ENCODE measurements at places on chromosomes 1 and 21.

DNA sequence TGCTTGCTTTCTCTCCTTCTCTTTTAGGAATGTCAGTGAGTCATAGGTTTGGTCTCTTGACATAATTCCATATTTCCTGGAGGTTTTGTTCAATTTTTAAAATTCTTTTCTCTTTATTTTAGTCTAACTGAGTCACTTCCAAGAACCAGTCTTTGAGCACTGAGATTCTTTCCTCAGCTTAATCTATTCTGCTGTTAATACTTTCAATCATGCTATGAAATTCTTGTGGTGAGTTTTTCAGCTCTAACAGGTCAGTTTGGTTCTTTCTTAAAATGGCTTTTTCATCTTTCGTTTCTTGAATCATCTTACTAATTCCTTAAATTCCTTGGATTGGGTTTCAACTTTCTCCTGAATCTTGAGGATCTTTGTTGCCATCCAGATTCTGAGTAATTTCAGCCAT lies 321.0 kb downstream of the PTBP2 start:
- DNase-seq = no peak

GRCh38 chr1:54012863-54013262 lies 5.1 kb downstream of the LDLRAD1 start:
- peak; percentile 38 for DNase-seq

- DNase-seq = no peak
Measured at GRCh38 chr1:206793620-206794019, 21.3 kb upstream of the IL10 start.

GRCh38 chr1:232413674-232414073 lies 216.3 kb downstream of the SIPA1L2 start:
- DNase-seq = no peak

DNA sequence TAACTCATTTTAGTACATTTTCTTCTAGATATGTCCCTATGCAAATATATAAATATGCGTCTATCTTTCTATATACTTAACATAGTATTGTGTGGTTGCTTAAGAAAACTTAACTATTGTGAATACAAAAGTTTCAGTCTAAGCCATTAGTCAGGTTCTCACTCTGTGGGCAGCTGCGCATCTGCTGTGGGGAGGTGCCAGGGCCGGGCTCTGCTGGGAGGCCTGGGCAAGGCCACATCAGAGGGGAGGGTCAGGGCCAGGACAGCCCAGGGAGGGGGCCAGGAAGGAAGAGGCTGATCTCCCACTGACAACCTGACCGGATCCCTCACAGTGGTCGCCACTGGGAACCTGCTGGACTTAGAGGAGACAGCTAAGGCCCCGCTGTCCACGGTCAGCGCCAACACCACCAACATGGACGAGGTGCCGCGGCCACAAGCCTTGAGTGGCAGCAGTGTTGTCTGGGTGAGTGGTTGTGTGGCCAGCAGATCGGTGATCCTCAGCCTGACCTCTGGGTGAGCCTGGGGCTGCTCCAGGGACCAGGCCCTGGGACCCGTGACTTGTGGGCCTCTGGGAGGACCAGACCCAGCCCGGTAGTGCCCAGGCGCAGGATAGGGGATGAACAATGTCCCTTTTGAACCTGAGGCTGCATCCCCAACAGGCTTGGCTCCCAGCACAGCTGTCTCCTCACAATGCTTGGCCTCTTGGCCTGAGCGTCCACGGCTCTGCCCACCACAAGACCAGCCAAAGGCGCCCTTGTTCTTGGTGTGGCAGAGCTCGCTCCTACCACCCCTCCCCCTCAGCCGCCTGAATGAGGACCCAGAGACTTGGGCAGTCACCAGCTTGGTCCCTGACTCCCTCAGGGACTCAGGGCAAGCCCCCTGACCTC lies 20.2 kb downstream of the LDLRAP1 start:
- no peak for DNase-seq

DNA sequence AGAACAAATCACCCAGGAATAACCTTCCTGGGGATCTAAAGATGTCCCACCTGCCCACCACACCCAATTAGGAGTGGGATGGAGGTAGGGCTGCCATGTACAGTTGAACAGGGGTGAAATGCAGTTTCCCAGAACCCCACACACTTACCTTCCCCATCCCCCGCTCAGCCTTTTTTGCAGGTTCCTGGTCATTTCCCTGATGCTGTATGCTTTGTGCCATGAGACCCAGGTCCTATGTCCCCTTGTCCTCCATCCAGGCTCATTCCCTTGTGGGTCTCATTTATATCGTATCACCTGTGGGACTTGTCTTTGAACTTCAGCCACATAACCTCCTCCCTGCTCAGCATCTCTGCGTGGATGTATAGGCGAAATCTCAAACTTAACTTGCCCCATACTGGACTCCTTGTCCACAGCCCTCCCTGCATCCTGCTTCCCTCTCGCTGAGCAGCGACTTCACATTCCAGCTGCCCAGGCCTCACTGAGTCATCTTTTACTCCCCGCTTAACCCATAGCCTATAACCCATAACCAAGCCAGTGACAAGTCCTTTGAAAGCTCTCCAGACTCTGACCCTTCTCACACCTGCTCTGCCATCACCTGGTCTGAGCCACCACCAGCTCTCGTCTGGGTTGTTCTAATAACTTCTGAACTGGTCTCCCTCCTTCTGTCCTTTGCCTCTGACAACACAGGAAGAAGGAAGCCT lies 4.7 kb downstream of the LDLRAD2 start:
- peak; percentile 89 for DNase-seq

GRCh38 chr1:200380589-200381021 lies 29.2 kb downstream of the ZNF281 start:
- peak; percentile 22 for DNase-seq

- DNase-seq = no peak
Measured at GRCh38 chr1:45518910-45519309, 2.8 kb downstream of the PRDX1 start.

DNA sequence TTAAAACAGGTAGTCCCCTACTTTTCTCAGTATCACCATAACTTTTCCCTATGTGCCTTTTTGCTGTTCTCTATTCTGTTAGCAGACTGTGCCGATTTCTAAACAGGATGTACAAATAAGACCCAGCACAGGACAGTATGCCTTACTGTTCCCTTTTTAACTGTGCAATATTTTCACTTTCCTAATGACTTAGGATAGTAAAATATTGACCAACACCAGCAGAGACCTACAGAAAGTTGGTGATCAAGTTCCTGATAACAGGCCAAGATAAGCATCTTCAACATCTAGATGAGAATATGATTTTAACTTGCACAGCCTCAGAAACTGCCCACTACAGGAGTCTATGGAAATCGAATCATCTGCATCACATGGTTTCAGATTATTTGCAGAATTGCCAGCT lies 42.0 kb downstream of the ADSS2 start:
- DNase-seq = no peak

GRCh38 chr21:36478207-36478701 lies 1.7 kb downstream of the CLDN14 start:
- no peak for DNase-seq

GRCh38 chr1:218739426-218739825 lies 394.3 kb downstream of the TGFB2 start:
- no peak for DNase-seq

- no peak for DNase-seq
Measured at GRCh38 chr1:9345922-9346321, 53.2 kb downstream of the SPSB1 start.

- no peak for DNase-seq
Measured at GRCh38 chr1:29094954-29095353, 28.7 kb downstream of the TMEM200B start.

DNA sequence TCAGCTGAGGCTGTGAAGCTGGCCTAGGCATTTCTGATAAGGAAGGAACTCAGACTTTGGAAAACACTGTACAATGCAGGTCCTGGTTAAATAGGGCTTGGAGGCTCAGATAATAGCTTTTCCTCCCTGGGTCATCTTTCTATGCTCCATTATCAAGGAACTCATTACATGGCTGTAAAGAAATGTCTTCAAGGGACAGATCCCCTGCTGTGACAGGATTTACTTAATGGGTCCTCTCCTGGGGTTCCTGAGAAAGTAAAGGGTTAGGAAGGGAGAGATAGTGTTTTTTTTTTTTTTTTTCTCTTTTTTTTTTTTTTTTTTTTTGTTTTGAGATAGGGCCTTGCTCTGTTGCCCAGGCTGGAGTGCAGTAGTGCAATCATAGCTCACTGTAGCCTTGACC lies 14.1 kb upstream of the SVBP start:
- no peak for DNase-seq

GRCh38 chr1:90780981-90781380 lies 63.9 kb upstream of the BARHL2 start:
- no peak for DNase-seq

GRCh38 chr21:31136891-31137290 lies 98.6 kb upstream of the KRTAP19-8 start:
- DNase-seq = no peak

GRCh38 chr1:1629430-1630190 lies 2.4 kb upstream of the MMP23B start:
- DNase-seq = no peak

DNA sequence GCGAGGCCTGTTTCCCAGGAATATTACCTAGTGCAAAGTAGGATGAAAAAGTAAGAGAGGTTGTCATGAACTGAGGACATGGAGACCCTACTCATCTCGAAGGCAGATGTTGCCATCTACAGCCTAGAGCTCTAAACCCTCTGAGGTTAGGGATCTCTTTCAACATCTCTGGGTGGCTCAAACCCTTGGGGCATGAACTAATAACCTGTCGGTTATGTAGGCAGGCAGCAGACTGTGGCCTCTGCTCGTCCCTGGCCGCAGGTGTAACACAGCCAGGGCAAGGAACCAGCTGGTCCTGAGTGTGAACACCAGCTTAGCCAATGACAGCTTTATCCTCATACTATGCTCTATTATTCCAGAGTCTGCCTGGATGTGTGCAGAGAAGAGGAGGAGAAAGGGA lies 13.2 kb downstream of the CAPZB start:
- DNase-seq = peak; percentile 30

GRCh38 chr1:58798910-58799442 lies 15.1 kb upstream of the JUN start:
- no peak for DNase-seq

DNA sequence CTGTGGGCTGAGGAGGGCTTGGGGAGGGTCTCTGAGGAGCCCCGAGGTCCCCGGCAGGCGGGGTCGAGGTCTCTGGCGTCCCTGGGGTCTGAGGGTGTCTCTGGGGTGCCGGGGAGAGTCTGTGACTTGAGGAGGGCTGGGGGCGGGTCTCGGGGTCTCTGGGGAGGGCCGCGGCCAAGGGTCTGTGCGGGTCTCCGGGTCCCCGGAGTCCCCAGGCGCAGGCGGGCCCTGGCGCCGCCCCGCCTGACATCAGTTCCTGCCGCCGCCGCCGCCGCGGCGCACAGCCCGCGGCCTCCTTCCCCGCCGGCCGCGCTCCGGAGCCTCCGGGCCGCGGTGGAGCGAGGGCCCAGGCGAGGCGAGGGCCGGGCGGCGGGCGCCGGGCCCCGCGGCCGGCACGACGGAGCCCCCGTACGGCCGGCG lies at the start of gene PLEKHM2:
TSS of gene PLEKHM2 (plus strand) at position 279 of the 420 bp plus-strand sequence. CDS start 239 bp downstream, outside the sequence.
- DNase-seq = peak; percentile 69

DNA sequence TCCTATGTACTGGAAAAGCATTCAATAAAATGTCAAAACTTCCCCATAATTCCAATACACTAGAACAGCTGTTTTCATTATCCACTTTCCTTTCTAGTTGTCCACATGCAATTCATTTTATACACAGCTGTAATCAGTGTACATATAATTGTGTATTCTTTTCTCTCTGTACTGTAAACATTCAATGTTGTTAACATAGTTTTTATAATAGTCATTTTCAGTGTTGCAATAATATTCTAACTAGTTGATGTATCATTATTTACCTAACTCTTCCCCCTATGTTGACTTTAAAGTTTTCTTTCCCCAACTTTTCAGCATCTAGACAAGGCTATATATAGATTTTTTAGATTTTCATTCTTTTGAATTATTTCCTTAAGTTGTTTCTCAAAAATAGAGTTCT lies 44.4 kb downstream of the DIPK1A start:
- no peak for DNase-seq

- DNase-seq = no peak
Measured at GRCh38 chr1:44673675-44674112, 587 bp downstream of the TMEM53 start.

GRCh38 chr1:211343607-211344006 lies 17.0 kb downstream of the TRAF5 start:
- DNase-seq = no peak

GRCh38 chr1:153550827-153551500 lies 1.9 kb upstream of the S100A3 start:
- no peak for DNase-seq

DNA sequence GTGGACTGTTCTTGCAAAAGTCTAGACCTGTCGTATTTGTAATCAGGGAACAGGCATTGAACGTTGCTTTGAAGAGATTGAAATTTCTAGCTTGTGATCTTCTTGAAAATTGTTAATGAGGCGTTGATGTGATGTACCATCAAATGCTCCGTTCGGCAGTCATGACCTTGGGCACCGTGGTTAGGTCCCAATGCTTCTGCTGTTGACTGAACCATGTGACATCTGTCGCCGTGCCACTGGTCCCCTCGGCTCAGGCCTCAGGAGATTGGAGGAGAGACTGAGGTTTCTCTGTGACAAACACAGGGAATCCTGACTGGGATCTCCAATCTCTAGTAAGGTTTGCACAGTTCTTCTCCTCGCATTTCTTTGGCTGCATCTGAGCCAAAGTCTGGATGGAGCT lies 18.1 kb upstream of the KCNAB2 start:
- no peak for DNase-seq

DNA sequence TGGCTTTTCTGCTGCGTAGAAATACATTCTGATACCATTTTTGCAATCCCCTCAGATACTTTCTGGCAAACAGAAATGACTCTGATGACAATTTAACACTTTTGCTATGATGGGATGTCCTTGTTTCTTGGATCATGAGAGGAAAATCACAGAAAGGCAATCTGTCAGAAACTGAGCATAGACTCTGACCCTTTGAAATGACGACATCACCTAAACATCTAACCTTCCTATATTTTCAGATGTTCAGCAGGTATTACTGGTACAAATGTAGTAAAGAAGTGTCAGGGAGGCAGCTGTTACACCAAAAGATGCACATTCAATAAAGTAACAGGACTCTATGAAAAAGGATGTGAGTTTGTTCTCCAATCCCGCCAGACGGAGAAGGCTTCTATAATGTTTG lies 13.2 kb downstream of the CLCA1 start:
- no peak for DNase-seq

- DNase-seq = no peak
Measured at GRCh38 chr21:21722731-21723130, 724.5 kb downstream of the NCAM2 start.

All from DMS53 (cell line).